SJCRH30 (cell line): ENCODE measurements at places on chromosomes 16 and 17. TPM values are rescaled to one million over a fixed set of nuclear protein-coding genes. Genes with fewer than 3 reads are reported as not detected.

SP2 gene
- total RNA-seq, result 3.7 and 3.9 TPM in 2 replicates

KRT31 gene
- total RNA-seq, result 0.08 TPM in 1 of 2 replicates, not detected in the other

SLC16A6 gene
- 0.18 and 0.30 TPM in 2 replicates for total RNA-seq

VASN gene
- total RNA-seq, result 0.18 and 0.28 TPM in 2 replicates

- peak; percentile 58 for DNase-seq
Measured at GRCh38 chr17:2386400-2387085, 14.3 kb downstream of the MNT start.

DNA sequence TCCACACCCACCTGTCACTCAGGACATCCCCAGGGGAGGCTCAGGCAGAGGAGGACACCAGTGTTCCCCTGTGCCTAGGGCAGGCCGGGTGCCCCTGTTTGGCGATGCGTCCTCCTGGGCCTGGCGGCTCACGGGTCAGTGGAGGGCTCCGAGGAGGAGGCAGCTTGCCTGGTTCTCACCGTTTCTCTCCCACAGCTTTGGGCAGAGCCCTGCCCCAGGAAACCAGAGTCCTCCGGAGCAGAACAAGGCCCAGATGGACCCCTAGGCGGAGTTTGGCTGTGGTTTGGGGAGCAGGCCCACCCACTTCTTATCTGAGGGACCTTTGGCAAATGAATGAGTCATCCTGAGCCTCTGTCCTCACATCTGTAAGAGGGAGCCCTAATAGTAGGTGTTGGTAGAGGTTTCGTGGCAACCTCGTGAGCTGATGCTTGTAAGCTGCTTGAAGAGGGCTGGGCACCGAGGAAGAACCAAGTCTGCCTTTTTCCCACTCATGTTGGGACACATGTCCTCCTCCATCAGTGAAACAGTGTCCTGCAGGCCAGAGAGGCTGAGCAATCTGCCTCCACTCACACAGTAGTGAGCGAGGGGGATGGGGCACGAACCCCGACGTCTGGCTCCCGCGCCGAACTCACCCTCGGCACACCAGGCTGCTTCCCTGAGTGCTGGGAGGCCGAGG is 247.0 kb upstream of the CIBAR2 start:
- no peak for DNase-seq

DNA sequence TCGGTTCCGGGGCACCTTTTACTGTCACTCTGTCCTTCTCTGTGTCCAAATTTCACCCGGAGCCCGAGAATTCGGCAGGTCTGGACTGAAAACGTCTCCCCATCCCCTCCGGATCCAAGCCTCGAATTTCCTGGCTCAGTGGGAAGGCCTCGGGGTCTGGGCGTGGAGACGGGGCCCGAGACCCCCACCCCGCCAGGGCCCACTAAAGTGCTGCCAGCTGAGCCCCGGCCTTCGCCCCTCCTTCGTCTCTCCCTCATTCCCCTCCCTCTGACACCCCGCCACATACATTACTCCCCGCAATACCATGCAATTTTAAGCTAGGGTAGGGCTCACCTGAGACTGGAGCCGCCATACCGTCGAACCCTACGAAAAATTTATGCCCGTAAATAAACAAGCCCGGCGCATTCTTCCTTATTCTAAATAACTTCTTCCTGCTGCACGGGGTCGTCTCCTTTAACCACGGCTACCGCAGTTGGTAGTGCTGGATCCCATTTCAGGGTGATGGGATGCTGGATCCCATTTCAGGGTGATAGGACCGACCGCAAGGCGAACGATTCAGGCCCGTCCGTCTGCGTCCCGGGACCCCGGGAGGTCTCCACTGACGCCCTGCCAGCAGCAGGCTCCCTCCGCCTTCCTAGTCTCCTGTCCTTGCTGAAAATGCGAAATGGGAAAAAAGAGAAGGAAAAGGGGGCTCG is 4.4 kb upstream of the OR1F1 start:
- DNase-seq, result no peak

DNA sequence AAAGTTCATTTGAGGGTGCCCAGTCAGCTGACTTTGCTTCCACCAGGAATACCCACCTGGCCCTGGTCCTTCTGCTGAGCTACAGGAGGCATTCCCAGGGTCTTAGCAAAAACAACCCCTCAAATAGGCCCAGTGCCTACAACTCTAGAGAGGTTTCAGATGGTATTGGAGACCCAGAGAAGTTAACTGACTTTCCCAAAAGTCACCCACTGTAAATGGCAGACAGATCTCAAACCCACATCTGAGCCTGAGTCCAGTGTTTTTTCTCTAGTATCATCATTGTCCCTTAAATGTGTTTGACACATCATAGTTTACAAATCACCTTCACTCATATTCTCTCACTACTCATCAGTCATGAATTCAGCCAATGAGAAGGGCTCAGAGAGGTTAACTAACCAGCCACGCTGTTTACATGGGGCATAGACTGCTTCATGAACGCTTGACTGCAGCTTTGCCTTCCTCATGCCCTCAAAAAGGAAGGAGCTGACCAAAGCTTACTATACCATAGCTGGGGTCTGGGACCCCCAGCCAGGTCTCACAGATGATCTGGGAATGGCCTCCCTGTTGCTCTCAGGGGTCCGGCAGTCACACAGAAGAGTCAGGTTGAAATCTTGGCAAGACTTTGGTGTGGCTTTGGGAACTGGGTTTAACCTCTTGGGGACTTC is 3.7 kb downstream of the PHOSPHO1 start:
- no peak for DNase-seq

DNA sequence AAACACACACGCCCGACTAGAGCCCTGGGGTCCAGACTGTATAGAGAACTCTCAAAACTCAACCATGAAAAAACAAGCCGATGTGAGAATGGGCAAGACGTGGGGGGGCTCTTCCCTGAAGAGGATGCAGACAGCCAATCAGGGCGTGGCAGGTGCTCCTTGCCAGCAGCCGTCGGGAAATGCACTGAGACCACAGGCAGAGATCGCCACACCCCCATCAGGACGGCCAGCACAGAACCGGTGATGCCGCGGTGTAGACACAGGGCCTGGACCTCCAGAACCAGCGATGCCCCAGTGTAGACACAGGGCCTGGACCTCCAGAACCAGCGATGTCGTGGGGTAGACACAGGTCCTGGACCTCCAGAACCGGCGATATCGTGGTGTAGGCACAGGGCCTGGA is 169.2 kb downstream of the LAT start:
- no peak for DNase-seq

DNA sequence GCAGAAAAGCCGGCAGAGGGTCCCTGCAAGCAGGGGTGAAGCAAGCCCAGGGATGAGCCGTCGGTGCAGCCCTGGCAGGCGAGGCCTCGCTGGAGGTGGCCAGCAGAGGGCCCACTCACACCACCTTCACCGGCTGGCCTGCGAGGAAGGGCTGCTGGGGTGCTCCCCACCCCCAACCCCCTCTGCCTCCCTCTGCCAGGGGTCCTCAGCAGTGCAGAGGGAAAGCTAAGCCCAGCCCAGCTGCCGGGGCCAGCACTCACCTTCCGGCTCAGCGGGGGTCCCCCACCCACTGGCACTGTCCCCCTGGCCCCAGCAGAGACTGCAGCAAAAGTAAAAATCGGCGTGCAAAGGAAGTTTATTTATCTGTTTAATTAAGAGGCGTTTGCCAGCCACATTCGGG is 113.4 kb downstream of the ENGASE start:
- peak; percentile 48 for DNase-seq

- DNase-seq, result peak; percentile 39
Measured at GRCh38 chr16:78504401-78504851, 405.0 kb downstream of the WWOX start.

DNA sequence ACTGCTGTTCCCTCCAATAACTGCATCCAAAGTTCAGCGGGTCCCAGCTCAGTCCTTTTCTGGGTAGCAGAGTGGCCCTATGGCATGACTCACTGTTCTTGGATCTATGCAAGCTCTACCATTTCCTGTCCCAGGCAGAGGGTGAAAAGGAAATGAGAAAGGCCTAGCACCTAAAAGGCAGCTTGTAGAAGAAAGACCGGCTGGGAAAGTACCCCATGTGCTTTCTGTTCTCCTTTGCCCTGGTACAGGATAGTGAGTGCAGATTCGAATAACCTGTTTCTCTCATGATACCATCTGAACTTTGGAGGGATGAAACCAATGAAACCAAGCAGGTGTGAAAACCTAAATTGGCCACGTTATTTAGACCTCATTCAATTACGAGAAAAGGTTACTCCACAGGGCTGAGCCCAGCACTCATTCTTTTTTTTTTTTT is 12.7 kb upstream of the HASPIN start:
- DNase-seq, result no peak

DNA sequence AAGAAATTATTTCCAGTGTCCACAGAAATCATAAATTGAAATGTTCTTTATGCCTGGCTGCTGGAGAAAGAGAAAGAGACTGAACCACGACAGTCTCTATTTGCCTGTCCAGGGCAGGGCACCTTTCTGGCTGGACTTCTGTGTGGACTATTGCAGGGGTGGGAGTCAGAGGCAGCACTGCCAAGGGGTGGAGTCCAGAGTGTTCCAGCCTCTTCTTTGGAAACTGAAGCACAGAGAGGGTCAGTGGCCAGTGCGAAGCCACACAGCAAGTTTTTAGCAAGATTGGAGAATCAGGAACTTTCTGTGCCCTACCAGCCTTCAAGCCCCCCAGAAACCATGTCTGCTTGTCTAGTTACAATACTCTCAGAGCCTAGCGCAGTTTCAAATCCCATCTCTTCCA is 15.3 kb downstream of the KCNG4 start:
- DNase-seq, result no peak

GRCh38 chr16:70162041-70162451 is 11.5 kb upstream of the CLEC18C start:
- DNase-seq, result no peak

DNA sequence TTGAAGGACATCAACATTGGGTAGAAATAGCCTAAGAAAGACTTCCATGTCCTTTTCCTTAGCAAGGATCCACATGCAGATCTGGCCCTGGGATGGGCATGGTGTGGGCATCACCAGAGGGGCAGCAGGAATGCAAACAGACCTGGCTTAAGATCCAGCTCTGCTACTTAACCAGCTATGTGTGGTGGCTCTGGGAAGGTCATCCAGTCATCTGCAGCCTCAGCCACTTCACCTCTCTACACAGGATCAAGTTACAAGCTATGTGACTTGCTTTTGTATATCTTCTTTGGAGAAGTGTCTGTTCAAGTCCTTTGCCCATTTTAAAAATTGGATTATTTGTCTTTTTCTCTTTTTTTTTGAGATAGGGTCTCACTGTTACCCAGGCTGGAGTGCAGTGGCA is 13.5 kb upstream of the ADORA2B start:
- DNase-seq, result no peak

GRCh38 chr16:30570636-30571444 is 674 bp downstream of the ZNF688 start:
- peak; percentile 59 for DNase-seq
